ENCODE measurements at places on chromosomes 1 and 21.
A peak's percentile ranks its signal among the peaks of the same experiment; 100 is the strongest.

GRCh38 chr1:151774256-151774922 lies 11.1 kb upstream of the MRPL9 start:
- DNase-seq, result no peak

DNA sequence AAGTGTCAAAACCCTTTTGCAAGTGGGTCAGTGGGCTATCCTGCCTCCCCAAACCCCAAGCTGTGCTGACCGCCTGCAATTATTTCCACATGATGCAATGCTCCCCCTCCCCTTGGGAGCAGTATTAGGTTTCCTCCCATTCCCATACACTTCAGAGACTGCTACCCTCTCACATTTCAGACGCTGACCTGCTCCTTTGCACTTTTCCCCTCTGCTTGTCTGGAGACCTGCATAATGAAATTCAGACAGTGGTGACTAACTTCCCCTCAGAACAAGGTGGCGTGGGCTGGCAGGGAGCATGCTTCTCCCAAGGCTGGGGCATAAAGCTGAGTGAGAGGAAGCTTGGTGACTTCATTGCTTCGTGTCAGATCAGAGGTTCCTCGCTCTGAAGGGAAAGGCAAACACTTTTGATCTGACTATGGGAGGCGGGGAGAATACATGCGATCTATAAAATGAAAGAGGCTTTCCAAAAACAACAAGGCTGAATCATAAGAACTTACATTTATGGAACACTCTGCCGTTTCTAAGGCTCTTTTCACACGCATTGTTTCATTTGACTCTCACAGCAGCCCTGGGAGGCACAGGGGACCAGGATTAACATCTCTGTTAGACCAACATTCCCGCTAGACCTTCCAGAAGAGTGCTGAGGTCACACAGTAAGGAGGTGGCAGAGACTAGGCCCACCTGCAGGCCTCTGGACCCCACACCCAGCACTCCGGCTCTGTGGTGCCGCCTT lies 27.5 kb upstream of the ROR1 start:
- peak; percentile 83 for DNase-seq

DNA sequence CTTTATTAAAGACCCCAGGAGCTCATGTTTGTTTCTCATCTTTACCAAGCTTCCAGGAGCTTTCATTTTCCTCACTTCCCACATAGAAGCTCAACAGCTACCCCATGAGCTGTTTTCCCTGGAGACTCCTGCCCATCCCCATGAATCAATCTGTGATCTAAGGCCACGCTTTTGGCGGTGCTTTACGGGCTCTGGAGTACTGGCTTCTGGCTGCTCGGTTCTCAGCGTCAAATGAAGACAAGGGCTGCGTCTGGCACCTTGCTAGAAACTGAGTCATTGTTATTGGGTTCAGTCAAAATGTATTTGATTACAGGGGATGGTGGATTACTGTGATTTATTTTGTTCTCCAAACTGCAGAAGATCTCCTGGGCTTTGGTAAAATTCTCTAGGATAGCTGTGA lies 39.9 kb downstream of the ACP6 start:
- no peak for DNase-seq

DNA sequence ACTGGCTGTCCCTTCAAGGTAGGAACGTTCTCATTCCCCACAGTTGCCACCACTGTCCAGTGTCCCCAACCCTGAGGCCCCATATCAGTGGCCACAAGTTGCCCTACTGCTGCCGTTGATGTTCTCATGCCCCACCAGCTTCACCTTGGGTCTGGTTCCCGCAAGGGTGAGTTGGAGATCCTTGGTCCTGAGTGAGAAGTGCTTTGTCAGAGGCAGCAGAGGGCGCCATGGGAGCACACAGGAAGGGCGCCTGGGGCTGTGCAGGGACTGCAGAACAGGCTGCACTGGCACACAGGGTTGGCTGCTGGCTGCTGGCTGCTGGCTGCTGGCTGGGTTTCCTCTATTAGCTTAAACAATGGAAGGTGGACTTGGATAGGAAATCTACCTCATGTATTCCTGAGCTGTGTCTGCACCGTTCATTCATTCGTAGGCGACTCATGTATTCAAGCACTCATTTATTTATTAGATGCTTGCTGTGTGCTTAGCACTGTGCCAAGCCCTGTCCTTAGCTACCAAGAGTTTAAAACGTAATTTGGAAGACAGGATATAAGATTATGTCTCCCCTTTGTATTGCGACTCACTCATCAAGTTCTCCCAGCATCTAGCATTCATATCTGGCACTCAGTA lies 2.1 kb upstream of the S100A9 start:
- peak; percentile 94 for DNase-seq

- DNase-seq, result no peak
Observed at GRCh38 chr1:217770918-217771317, 139.8 kb downstream of the SPATA17 start.

DNA sequence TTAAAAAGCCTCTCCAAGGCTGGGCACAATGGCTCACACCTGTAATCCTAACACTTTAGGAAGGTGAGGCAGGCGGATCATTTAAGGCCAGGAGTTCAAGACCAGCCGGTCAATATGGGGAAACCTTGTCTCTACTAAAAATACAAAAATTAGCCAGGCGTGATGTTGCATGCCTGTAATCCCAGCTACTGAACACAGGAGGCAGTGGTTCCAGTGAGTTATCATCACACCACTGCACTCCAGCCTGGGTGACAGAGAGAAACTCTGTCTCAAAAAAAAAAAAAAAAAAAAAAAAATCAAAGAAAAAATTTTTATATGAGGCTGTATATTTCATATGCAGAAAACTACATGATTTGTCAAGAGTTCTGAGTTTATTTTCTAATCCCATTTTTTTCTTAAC lies 1107.1 kb upstream of the TMPRSS15 start:
- no peak for DNase-seq

GRCh38 chr1:2210786-2211185 lies 16.2 kb upstream of the FAAP20 start:
- no peak for DNase-seq

DNA sequence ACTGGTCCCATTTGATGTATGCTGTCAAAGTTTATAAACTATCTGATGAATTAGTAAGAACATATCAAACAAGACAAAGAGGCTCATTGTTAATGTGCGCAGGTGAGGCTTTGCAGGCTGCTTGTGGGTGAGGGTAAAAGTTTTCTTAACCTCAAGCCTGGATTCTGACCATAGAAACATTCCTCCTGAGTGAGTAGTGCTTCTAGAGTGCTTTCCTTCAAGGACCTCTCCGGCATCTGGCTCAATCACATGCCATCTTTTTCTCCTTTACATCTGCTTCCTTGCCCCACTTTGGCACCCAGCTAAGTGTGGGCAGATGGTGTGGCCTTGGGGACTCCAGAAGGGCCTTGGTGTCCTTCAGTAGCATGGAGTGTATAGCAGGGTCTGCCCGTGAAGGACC lies 104.0 kb downstream of the ROR1 start:
- DNase-seq, result no peak

- peak; percentile 46 for DNase-seq
Observed at GRCh38 chr1:165075725-165076370, 280.7 kb downstream of the LMX1A start.

DNA sequence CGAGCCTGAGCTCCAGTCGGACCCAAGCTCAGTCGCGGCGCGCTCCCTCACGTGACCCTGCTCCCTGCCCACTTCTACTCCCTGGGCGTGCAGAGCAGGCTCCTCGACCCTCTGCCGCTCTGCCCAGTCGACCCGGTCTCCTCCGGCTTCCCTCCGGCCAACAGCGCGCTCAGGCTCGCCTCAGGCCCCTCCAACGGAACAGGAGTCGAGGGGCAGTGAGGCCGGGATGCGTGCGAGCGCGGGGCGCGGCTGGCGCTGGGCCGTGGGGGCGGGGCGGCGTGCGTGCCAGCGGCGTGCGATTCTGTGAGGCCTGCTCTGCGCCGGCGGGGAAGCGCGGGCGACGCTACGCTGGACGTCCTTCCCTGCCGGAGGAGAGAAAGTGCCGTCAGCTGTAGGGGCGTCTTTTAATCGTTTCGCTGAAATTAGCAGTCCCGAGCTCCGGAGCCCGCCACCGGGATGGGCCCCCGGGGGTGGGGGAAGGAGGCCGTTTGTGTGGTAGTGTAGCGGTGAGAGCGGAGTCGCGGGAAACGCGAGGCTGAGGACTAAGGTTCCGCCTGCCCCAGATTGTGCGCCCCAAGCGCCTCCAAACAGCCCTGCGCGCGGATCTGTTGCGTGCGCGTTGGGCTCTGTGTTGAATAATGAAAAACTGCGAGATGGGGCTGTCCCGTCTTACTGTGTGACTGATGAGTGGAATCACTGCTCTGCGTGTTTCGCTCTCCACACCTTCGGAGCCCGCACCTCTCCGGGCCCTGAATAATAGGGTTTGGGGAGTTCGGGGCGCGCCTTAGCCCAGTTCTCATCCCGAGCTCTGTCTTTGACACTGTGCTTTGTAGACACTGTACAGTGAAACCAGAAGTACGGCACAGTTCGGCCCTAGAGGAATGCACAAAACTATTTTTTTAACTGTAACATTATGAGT lies at the start of gene ACBD6:
Gene ACBD6, minus strand, starts transcription at position 217 of the 919 bp plus-strand sequence. CDS start 311 bp downstream, outside the sequence.
- peak; percentile 94 for DNase-seq

DNA sequence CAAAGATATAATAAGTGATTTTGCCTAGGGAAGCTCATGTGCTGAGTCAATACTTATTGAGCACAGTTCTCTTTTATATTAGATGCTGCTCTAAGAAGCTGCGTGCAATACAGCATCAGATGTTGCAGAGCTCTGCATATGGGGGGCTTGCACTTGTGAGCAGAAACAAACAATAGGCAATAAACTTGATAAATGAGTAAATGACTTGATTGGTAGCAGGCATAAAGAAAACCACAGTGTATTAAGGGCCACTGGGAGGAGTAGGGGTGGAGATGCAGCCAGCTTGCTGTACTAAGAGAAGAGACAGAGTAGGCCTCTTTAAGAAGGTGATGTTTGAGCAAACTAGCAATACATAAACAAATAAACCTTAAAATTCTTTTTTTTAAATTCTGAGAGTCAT lies 598.5 kb upstream of the ADAMTS5 start:
- no peak for DNase-seq

- DNase-seq, result no peak
Observed at GRCh38 chr1:22350924-22351767, 100.5 kb upstream of the ZBTB40 start.

DNA sequence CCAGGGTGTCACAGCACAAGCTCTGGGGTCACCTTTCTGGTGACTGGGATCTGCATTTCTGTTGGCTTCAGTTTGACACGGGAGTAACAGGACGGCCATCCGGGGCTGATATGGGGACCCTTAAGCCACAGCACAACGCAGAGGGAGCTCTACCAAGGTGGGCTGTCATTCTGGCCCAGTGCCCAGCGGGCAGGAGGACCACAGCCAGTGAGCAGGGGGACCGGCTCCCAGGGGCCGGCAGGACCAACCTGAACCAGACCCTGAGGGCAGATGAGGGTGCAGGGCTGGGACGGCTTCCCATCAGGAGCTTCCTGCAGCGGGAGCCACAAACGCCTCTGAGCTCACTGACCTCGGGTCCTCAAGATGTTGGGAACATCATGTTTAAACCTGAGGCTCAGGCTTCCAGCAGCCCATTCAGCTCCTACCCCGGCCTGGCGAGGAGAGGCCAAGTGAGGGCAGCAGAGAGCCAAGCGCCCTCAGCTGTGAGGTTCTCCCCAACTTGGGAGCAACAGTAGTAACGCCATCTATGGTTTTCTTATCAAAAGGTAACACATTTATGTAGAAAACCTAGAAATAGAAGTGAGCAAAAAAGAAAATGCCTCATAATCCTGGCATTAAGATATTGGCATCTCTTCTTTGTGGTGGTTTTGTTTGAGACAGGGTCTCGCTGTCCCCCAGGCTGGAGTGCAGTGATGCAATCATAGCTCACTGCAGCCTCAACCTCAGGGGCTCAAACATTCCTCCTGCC lies 26.8 kb downstream of the TMEM201 start:
- DNase-seq, result peak; percentile 60

GRCh38 chr1:167723707-167724323 lies 2.0 kb downstream of the MPZL1 start:
- no peak for DNase-seq

- DNase-seq, result peak; percentile 34
Observed at GRCh38 chr1:17984583-17984982, 123.0 kb upstream of the IGSF21 start.

DNA sequence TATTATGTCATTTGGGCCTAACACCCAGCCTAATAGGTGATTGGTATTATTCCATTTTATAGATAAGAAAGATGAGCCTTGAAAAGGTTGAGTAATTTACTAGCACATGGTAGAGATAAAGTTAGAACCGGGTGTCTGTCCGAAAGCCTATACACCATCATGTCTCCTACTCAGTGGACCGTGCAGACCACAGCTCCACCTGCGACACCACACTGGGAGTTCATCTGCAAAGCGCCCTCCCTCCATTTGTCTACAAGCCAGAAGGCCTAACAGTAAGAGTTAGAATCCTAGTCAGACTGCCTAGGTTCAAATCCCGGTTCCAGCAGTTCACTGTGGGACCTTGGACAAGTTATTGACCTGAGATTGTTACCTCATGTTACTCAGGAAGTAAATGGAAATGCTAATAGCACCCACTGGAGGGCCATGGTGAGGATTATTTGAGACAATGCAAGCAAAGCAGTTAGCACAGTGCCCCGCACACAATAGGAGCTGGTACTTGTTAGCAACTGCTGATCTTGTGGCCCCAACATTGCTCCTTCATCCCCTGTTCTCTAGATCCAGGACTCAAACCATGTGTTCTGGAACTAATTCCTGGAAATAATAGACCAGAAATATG lies 20.5 kb downstream of the ARMH1 start:
- no peak for DNase-seq

GRCh38 chr1:110125810-110126209 lies 13.6 kb downstream of the UBL4B start:
- DNase-seq, result no peak

DNA sequence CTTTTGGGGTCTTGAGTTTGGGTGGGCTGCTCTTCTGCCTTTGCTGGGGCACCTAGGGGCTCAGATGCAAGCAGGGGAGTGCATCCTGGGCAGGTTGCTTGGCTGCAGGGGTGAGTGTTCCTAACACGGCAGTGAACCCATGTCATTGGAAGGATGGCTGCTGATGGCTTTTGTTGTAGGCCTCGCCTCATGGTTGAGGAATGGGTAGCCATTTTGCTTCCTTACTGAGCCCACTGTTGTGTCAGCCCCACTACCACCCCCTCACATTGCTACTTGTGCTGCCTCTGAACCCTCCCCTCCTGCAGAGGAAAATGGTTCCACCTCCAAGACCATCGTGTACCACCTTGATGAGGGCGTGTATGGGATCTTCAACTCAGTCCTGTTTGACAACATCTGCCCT lies 16.8 kb downstream of the AZIN2 start:
- DNase-seq, result no peak

DNA sequence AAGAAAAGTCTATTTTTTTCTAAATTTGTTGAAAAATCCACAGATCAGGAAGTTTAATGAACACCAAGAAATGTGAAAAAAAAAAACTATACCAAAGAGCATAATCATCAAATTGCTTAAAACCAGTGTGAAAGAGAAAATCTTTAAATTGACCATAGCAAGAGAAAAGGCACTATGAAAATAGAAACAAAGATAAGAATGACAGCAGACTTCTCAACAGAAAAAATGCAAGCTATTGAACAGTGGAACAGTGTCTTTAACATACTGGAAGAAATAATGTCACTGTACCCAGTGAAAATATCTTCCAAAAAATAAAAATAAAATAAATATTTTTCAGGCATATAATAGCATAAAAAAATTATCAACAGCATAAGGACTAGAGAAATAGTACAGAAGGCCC lies 243.0 kb upstream of the GJB5 start:
- DNase-seq, result no peak

GRCh38 chr1:214022229-214022791 lies 34.5 kb downstream of the PROX1 start:
- DNase-seq, result no peak
